Dermis blood vessel endothelial cell (primary cell): ENCODE measurements at places on chromosomes 6 and 20. TPM values are rescaled to one million over a fixed set of nuclear protein-coding genes. Genes with fewer than 3 reads are reported as not detected.

- no peak for DNase-seq
Measured at GRCh38 chr6:124983383-124984083, 21.3 kb downstream of the RNF217 start.

- DNase-seq, result no peak
Measured at GRCh38 chr6:29853245-29853644, 25.6 kb downstream of the HLA-G start.

- peak; percentile 5 for DNase-seq
Measured at GRCh38 chr6:112480553-112480952, 133.4 kb downstream of the RFPL4B start.

- DNase-seq, result no peak
Measured at GRCh38 chr6:136763716-136764516, 28.4 kb downstream of the MAP3K5 start.

- no peak for DNase-seq
Measured at GRCh38 chr20:35238735-35239134, 12.2 kb downstream of the MMP24 start.

GRCh38 chr20:23226612-23227265 lies 123.9 kb upstream of the NXT1 start:
- DNase-seq, result peak; percentile 64

GRCh38 chr20:51749674-51750036 lies 18.5 kb downstream of the ATP9A start:
- DNase-seq, result peak; percentile 45

DNA sequence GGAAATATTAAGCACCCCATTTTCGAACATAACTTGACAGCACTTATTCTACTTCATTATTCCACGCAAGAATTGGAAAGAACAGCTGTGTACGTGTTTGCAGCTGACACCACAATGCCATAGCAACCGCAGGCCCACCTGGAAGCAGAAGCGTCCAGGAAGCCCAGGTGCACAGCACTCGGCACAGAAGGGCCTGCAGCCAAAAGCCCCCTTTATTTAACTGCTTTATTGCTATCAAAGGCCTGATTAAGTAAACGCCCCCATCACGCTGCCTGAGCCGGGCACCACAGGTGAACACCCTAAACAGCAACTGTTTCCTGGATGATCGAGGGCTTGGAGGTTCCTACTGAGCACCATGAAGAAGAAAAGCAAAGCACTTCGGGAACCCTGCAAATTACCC lies 6.3 kb downstream of the TAF4 start:
- DNase-seq, result no peak

GRCh38 chr6:40725390-40725789 lies 138.2 kb upstream of the LRFN2 start:
- no peak for DNase-seq

GRCh38 chr6:111277819-111278218 lies 190.5 kb downstream of the SLC16A10 start:
- DNase-seq, result no peak

GRCh38 chr6:168088161-168089053 lies 9.4 kb upstream of the FRMD1 start:
- DNase-seq, result no peak

DNA sequence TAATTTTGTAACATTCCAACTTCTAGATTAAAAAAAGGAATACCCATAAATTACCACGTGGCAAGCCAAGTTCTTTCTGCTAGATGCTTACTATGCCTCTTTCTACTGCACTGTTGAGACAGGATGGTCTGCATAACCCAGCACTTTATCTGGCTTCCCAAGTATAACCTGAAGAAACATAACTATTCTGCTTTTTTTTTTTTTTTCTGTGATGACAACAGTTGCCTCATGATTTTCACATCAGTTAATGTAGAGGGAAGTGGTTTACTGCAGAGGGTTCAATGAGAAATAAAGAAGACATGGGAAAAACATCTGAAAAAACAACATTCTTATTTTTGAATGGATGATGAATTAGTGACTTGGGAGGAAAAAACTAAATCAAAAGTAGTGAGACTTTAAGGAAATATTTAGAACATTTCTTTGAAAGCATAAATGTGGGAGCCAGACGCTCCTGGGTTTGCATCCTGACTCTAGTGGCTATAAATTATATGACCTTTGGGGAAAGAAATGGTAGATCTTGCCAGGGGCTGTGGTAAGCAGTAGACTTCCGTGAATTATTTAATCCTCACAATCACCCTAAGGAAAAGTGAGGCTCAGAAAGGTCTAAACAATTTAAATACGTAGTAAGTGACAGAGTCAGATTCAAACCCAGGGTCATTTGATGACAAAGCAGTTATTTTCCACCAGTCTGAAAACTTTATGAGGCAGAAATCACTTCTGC lies 230.7 kb downstream of the PHACTR1 start:
- peak; percentile 25 for DNase-seq

DNA sequence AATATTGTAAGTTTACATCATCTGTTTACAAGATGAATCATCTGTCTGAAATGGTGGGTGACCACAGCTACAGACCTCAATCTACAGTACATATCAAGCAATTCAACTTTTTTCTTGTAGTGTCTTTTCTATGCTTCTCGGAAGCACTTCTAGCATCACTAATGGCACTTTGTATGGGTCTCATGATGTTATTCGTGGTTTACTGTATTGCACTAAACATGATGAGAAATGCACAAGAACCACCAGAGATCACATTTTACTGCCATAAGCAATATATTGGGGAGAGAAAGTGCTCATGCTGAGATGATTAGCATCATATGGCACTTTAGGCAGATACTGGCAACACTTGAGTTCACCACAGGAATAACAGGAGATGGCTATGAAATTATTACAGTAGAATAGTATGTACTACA lies 15.4 kb upstream of the BTBD3 start:
- no peak for DNase-seq

GRCh38 chr20:31661625-31662371 lies 24.1 kb downstream of the COX4I2 start:
- DNase-seq, result peak; percentile 86

DNA sequence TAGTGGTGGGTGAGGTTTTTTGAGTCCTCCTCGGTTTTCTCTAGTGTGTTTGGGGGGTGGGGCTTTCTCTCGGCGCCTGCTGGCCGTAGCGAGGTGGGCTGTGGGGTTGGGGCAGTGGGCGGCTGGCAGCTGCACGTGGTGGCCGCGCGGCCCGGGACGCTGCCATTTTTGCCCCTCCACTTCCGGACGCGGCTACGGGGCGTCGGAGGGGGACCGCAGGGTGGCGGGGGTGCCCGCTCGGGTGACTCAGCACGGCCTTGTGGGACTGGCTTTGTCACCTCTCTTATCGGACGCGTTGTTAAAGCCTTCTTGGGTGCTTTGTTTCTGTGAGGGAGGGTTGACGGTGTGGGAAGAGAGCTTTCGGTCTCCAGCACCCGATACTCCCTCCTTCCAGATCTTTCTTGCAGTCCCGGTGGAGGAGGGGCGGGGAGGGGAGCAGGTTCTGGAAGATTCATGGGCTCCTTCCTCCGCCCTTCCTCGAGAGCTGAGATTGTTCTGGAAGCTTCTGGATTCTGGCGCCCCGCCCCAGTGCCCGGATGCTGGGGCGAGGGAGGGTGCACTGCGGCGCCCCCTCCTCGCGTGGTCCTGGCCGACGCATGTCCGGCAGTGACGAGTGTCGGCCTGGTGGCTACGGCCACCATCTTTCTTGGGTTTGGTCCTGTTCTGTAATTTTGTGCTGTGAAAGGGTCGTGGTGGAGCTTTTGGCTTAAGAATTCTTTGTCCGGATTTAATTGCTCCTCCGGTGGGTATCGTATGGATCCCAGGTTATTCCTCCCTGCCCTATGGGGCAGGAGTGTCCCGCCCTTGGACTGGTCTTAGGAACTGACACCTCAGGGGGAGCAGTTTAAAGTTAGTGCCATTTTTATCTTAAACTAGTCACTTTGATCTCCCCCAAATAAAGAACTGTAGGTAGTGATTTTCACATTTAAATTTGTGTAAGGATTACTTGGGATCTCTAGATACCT lies 719 bp downstream of the HSP90AB1 start:
- peak; percentile 72 for DNase-seq

GRCh38 chr20:8213831-8214587 lies 81.9 kb downstream of the PLCB1 start:
- peak; percentile 56 for DNase-seq

DNA sequence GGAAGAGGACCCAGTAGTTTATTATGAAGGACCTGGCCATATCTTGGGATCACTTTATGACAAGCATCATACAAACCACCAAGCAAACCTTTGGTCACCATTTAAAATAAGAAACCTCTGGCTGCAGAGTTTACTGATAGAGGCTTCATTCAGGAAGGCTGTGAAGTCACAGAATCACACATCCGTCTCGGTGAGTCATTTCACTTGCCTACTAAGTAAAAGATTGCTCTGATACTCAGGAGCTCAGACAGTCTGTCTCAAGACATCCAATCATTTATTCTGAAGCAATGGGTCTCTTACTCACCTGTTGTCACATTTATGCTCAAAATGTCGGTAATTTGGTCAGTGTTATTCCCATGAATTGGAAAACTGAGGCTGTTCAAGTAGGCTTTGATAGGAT lies 33.7 kb downstream of the ADGRF5 start:
- DNase-seq, result peak; percentile 83

DNA sequence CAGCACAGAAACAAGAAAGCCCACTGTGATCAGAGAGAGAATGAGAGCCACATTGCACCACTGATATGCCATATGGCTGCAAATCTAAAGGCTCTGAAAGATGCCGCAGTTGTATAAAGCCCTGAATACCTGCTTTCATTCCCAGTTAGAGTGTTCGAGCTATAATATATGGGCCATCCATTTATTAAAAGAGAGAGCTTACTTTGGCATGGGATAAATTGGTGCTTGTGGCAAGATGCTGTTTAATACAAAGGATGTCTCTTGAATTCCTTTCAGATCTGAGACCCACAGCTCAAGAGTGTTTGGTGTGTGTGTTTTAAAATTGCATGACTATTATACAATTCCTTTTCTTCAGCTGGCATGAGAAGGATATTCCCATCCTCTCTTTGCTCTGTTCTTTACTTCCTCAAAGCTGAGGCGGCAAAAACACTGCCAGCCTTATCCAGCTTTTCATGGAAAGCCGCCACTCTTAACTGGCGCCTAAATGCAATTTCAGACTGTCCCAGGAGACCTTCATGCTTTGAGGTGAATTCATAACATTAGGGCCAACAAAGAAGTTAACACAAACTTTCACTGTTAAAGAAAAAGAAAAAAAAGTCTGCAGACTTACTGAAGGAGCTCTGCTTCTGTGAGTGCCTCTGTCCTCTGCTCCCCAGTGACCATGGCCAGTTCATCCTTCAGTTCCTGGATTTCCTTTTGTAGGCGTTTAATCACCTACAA lies 147.6 kb downstream of the KIF6 start:
- DNase-seq, result no peak

DNA sequence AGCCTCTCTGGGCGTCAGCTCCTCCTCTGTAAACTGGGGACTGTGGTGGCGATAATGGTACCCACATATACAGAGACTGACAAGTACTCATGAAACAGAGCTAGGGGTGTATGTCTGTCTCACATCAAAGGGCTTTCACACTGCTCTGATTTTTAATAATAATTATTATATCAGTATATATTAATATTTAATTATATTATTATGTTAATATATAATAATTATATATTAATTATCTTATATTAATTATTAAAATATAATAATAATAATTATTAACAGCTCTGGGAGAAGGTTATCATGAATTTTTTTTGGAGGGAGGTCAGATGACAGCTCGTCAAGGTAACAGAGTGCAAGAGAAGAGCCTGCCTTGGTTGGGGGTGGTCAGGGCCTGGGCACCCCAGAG lies 173.6 kb downstream of the NRN1 start:
- DNase-seq, result no peak

DNA sequence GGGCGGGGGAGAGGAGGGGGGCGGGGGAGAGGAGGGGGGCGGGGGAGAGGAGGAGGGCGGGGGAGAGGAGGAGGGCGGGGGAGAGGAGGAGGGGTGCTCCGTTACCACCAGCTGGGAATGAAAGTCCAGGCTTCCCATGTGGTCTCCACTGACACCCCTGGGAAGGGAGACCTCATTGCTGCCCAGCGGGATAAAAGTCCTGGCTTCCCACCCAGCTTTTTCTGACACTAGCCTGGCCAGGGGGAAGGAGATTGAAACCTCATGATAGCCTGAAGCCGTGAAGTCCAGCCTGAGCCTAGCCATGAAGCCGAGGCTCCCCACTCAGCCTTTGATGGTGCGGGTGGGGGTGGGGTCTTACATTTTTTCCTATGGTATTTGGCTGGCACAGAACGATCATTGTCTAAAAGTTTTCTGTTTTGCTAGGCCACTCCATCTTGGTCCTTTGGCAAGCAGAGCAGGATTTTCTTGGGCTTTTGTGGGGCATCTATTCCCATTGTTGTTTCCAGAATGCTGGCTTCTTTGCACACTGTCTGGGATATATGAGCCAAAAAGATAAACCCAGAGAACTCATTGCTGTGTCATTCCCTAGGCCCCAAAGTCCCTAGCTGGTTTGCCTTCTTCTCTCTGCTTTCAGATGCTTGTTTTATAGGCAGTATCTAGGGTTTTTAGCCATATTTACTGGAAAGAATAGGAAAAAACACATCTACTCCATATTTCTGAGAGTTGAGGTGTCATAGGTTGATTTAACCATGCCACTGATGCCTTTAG lies 67.9 kb upstream of the RNF24 start:
- no peak for DNase-seq

DNA sequence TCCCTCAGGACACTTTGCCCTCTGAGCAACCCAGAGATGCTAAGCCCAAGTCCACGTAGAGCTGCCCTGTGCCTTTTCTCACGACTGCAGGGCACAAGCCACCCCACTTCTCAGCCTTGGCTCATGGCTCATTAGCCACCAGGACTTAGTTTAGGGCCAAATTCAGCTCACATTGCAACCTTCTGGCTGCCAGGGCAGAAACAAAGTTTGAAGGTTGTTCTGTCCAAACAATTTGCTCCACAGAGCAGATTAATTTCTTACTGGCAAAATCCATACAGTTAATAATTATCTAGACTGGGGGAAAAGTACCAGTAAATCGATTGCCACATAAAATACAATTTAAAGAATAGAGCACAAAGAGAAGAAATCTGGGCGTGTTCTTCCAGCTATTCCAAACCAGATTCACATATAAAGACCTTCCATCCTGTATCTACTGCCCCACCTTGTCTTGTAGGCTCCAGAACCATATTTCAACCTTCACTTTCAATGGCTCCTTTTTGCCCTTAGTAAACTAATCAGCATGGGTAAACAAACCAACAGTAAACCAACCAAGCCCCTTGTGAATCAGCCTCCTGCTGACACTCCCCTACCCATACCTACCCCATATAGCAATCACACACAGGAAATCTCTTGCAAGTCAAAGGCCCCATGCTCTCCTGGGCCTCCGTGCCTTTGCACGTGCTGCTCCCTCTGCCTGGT lies 101.9 kb downstream of the QRSL1 start:
- DNase-seq, result no peak

The SLC22A7 gene
- not detected in 2 replicates for total RNA-seq

The PTCRA gene
- not detected in 2 replicates for total RNA-seq

The RRP36 gene
- total RNA-seq, result 100 and 147 TPM in 2 replicates

The MRAP2 gene
- 2.7 and 3.1 TPM in 2 replicates for total RNA-seq

The RCAN2 gene
- 0.19 and 0.34 TPM in 2 replicates for total RNA-seq

The THEMIS gene
- not detected in 2 replicates for total RNA-seq

The SLC4A11 gene
- 7.5 and 14.9 TPM in 2 replicates for total RNA-seq

The PRL gene
- total RNA-seq, result not detected in 2 replicates
